ENCODE measurements at places on chromosomes 4 and X.

DNA sequence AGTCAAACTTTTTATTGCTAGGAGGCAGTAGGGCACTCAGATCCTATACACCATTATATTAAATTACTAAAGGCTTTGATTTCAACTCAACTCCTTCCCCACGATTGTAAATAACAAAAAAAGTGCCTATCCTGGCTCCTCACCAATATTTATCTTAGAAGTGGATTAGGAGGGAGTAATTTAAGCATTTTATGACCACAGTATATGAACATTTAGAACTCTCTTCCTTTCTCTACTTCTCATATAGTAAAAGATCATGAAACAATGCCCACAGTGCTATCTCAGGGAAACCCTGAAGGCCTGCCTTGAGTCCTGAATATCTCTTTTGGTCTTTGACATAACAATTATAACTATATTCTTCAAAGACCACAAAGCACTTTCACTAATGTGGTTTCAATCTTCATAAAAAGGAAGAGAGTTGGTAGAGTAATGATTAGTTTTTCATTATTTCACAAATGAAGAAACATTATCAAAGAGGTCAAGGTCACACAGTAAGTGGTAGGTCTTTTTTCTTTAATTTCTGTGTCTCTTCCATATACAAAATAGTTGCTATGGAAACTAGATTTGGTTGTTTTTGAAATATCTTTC, 29.1 kb upstream of the ADH1C start:
- DNase-seq, result no peak

DNA sequence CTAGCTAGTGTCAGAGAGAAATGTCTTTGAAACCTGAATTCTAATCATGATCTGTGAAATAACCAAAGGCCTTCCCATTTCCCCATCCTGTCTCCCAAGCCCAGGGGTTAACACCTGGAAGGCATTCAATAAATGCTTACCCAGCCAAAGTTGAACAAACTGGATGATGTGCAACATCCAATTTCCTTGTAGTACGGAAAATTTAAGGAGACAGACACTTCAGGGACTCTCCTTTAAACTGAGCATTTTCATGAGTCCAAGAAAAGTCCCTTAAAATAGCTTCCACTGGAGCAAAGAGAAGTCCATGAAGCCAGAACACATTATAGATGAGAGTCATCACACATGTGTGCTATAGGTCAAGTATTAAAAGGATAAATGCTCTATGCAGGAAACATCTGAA, 271.2 kb downstream of the RAB28 start:
- DNase-seq, result no peak

DNA sequence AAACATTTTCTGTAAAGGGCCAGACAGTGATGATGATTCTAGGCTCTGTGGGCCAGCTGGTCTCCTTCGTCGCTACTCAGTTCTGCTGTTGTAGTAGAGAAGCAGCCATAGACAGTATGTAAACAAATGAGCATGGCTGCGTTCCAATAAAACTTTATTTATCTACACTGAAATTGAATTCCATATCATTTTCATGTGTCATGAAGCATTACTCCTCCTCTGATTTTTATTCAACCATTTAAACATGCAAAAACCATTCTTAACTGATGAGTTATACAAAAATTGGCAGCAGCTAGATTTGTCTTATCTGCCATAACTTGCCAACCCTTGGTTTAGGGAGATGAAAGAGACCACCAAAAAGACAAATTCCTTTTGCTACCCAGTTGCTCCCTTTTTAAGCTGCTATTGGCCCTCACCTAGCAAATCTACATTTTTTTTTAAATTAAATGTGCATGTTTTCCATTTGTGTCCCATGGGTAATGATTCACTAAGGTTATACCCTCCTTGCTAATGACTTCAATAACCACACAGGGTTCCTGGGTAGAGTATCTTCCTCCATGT, 309.9 kb downstream of the DHX15 start:
- no peak for DNase-seq

DNA sequence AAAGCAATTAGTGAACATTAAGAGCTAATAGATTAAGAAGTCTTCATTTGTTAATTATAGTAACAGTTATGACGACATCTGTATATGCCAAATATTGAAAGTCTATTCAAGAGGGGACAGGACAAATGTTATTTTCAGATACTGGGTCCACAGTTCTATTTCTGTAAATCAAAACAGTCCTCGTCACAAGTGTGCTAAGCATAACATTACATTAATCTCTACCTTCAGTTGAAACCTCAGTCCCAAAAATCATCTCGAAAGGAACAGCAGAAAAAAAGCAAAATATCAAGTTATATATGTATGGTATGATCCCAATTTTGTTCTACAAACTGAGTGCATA, 70.3 kb downstream of the APBB2 start:
- no peak for DNase-seq

GRCh38 chr4:116066711-116067245, 953.4 kb upstream of the NDST4 start:
- DNase-seq, result no peak

GRCh38 chrX:117969782-117970181, 146.8 kb downstream of the KLHL13 start:
- no peak for DNase-seq
